ENCODE measurements at places on chromosomes 1 and 21. TPM values are rescaled to one million over a fixed set of nuclear protein-coding genes. Genes with fewer than 3 reads are reported as not detected.

GRCh38 chr1:197868751-197869489 lies 33.5 kb upstream of the C1orf53 start:
- peak; percentile 79 for DNase-seq
- no peaks in the 10 kb centered on the region for H3K4me1 ChIP-seq
- no peak overlapping the region for H3K4me3 ChIP-seq
- H3K36me3 ChIP-seq, result no peaks in the 10 kb centered on the region
- H3K27ac ChIP-seq, result no peak overlapping the region

DNA sequence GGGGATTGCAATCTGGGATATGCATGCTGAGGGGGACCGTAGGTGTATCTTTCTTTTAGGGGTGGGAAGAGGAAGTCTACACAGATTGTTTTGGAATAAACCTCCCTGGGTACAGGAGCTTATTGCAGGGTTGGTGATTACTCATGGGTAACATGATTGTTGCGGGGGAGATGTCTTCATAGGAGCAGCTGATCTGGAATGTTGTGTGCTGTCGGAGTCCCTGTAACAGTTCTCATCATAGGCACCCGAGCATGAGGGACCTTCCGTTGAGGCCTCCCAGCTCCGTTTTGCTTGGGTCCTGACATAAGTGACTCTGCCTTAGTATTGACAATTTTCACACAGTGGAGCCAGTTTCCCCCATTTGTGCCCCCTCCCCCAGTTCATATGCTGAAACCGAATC lies 4.2 kb upstream of the PRXL2B start:
- H3K4me3 ChIP-seq, result no peak overlapping the region
- H3K4me1 ChIP-seq, result no peaks in the 10 kb centered on the region
- DNase-seq, result peak; percentile 65
- no peaks in the 10 kb centered on the region for H3K27me3 ChIP-seq
- no peak overlapping the region for H3K27ac ChIP-seq

- no peaks in the 10 kb centered on the region for H3K27me3 ChIP-seq
- peaks cover 19% of the 10 kb centered on the region for H3K4me1 ChIP-seq
- DNase-seq, result peak; percentile 64
- no peak overlapping the region for H3K27ac ChIP-seq
- H3K4me3 ChIP-seq, result no peak overlapping the region
- H3K36me3 ChIP-seq, result no peaks in the 10 kb centered on the region
Measured at GRCh38 chr1:69524015-69524414, 43.7 kb upstream of the LRRC7 start.

DNA sequence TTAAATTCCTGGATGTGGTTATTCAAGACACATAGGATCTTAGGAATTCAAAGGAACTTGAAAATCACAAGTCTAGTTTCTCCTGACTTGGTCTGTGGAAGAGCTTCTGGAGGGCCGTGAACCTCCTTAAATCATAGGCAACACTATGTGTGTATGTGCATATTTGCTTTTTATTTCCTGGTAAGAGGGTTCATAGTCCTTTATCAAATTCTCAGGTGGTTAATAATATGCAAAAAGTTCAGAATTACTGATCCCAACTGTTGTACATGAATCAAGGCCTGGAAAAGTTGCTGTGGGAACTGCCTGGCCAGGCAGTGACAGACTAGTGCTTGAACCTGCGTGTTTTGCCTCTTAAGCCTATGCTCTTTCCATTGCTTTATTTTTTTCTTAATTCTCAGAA lies 12.9 kb downstream of the MTR start:
- no peaks in the 10 kb centered on the region for H3K27me3 ChIP-seq
- H3K4me3 ChIP-seq, result no peak overlapping the region
- H3K27ac ChIP-seq, result no peak overlapping the region
- peaks cover 20% of the 10 kb centered on the region for H3K36me3 ChIP-seq
- H3K4me1 ChIP-seq, result no peaks in the 10 kb centered on the region

- peak overlapping the region; percentile 56 for H3K4me3 ChIP-seq
- H3K27ac ChIP-seq, result peak overlapping the region; percentile 77
- peaks cover 10% of the 10 kb centered on the region for H3K4me1 ChIP-seq
- H3K36me3 ChIP-seq, result no peaks in the 10 kb centered on the region
- peak; percentile 97 for DNase-seq
Measured at GRCh38 chr1:2322065-2322571, 69.2 kb downstream of the MORN1 start.

ENAH gene
- total RNA-seq, result 113 TPM

GRCh38 chr1:226656601-226657277 lies 82.3 kb downstream of the ITPKB start:
- DNase-seq, result peak; percentile 93
- H3K27me3 ChIP-seq, result no peaks in the 10 kb centered on the region
- H3K4me1 ChIP-seq, result peaks cover 16% of the 10 kb centered on the region
- H3K4me3 ChIP-seq, result no peak overlapping the region

DNA sequence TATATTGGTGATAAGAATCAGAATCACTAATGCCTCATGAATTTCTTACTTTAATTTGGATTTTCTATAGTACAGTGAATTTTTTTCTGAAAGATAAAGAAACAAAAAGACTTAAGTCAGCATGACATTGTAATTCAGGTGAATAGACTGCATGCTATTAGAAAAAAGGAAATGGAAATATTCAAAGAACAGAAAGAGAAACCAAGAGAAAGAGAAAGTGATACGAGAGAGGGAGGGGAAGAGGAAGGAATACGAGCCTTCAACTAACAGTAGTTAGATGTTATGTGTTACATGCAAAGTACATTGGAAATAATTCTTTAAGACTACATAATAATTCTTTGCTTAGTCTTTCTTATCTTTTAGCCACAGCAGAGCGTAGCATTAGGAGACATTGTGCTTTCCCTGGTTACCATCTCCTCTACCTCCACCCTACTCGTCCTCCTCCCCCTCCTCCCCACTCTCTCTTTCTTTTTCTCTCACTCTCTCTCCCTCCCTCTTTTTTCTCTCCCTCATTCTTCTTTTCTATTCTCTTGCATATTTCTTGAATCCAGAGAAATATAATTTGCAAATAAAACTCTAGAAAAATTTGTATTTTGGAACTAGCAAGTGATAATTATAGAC lies 46.4 kb upstream of the ADGRL4 start:
- H3K27ac ChIP-seq, result no peak overlapping the region
- 0 out of 2 replicates have a peak, but pooled peaks cover 6% of the 10 kb centered on the region for H3K4me1 ChIP-seq
- DNase-seq, result no peak
- no peaks in the 10 kb centered on the region for H3K27me3 ChIP-seq
- H3K4me3 ChIP-seq, result peak overlapping the region; percentile 38
- no peaks in the 10 kb centered on the region for H3K36me3 ChIP-seq

DNA sequence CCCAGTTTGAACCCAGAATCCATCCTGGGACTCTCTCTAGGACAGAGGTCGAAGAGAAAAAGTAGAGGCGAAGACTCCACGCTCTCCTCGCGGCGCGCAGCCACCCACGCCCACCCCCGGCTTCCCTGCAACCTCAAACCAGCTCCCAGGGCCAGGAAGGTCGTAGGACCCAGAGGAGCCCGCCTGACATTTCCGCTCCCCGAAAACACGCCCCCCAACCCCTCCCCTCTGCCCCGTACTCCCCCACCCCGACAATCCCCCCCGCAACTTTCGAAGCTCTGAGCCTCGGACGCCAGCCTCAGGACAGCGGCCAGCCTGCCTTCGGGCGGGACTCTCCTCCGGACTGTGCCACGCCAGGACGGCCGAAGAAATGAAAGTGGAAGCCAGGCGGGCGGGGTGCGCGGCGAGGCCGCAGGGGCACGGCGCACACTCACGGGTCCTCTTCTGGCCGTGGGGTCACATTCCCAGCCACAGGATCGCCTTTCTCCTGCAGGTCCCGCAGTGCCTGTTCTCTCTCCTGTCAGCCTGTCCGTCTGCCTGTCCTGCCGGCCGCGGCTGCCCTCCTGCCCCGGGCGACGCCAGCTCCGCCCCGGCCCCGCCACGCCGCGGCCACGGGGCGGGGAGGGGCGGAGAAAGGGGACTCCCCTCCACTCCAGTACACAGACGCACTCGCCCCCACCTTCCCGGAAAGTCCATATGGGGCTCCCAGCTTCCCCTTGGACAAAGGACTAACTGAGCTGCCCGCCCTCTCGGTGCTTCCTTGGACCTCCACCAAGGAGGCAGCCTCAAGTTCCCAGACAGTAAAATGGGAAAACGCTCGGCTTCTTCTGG lies at the start of gene MOB3C:
TSS of gene MOB3C (minus strand) at position 535 of the 831 bp plus-strand sequence. CDS start 3,490 bp downstream, outside the sequence.
- H3K27me3 ChIP-seq, result no peaks in the 10 kb centered on the region
- peak within 1 kb of the TSS; percentile 88 for H3K4me3 ChIP-seq
- H3K36me3 ChIP-seq, result no peaks in the 10 kb centered on the region
- peak within 1 kb of the TSS; percentile 77 for H3K27ac ChIP-seq

HLX gene
- 14.0 TPM for total RNA-seq

GRCh38 chr1:178548108-178548507 lies 35.2 kb downstream of the TEX35 start:
- H3K4me3 ChIP-seq, result no peak overlapping the region
- H3K27me3 ChIP-seq, result no peaks in the 10 kb centered on the region
- peaks cover 14% of the 10 kb centered on the region for H3K4me1 ChIP-seq
- DNase-seq, result no peak

RAB7B gene
- 2.8 TPM for total RNA-seq

- H3K27ac ChIP-seq, result no peak overlapping the region
- H3K27me3 ChIP-seq, result no peaks in the 10 kb centered on the region
- no peaks in the 10 kb centered on the region for H3K36me3 ChIP-seq
- no peak for DNase-seq
- no peak overlapping the region for H3K4me3 ChIP-seq
Measured at GRCh38 chr1:232669981-232670747, 40.2 kb upstream of the SIPA1L2 start.

AMY1B gene
- total RNA-seq, result not detected

GRCh38 chr1:40824591-40825434 lies 37.4 kb downstream of the CITED4 start:
- H3K27ac ChIP-seq, result no peak overlapping the region
- H3K4me3 ChIP-seq, result no peak overlapping the region
- peaks cover 8% of the 10 kb centered on the region for H3K27me3 ChIP-seq
- no peaks in the 10 kb centered on the region for H3K36me3 ChIP-seq
- no peaks in the 10 kb centered on the region for H3K4me1 ChIP-seq

- H3K36me3 ChIP-seq, result no peaks in the 10 kb centered on the region
- no peak overlapping the region for H3K27ac ChIP-seq
- no peak overlapping the region for H3K4me3 ChIP-seq
Measured at GRCh38 chr1:48693674-48694320, 82.9 kb downstream of the BEND5 start.

PTGS2 gene
- 69.3 TPM for total RNA-seq

DNA sequence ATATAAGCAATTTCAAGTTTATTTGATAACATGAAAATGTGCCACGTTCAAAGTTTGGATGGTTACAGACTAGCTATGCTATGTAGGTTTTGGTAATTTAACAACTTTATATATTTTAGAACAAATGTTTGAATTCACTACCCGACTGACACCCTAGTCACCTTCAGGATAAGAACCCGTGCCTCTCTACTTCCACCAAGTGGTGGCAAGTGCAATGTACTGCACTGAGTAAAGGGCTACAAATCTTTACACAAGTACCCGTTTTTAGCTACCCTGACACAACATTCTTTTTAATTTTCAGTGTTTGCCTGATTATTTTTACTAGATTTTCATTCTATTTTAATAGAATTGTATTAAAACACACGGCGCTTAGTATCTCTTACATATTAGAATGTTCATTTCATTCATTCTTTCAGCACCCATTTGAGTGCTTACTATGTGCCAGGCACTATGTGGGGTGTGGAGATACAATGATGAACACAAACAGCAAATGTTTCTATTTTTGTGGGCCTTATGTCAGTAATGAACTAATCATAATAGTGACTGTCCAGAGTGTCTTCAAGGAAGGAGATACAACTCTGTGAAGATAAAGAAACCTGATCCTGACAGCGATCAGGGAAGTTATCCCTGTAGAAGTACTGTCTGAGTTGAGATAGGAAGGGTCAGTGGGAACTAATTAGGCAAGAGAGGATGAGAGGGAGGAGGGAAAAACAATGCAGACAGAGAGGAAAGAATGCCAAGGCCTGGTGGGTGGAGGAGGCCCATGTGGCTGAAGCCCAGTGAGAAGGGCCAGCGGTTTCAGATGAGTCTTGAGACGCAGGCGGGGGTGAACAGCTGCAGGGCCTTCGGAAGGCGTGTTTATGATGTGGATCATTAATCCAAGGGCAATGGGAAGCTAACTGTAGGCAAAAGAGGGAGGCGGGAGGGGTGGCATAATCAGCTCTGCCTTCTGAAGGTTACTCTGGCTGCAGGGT lies 3.8 kb downstream of the LCA5L start:
- no peak overlapping the region for H3K27ac ChIP-seq
- H3K4me1 ChIP-seq, result peaks cover 18% of the 10 kb centered on the region
- peak; percentile 77 for DNase-seq

DNA sequence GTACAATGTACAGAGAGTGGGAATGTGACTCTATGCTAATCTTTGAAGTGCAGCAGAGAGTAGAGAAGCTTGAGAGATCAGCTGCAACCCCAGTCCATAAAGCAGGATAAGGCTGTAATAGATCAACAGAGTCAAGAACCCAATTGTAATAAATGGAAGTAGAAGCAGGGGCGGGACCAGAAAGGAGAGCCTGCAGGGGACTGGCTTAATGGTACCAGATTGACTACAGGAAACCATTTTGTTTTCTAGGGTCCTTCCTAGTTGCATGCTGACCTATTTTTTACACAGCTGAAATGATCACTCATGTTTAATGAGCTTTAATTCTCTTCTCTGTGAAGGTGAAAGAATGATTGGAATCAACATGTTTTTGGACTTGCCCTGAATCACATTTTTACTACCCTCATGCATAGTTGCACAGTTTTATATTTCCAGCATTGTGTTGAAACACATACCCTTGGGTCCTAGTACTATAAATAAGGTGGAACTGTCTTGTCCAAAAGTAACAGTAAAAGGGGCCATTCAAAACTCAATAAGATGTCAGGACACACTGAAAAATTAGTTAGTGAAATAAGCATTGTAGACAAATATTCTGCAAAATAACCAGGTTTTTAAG lies 69.8 kb downstream of the GPR88 start:
- no peaks in the 10 kb centered on the region for H3K27me3 ChIP-seq
- DNase-seq, result no peak
- no peak overlapping the region for H3K4me3 ChIP-seq
- H3K36me3 ChIP-seq, result no peaks in the 10 kb centered on the region

DNA sequence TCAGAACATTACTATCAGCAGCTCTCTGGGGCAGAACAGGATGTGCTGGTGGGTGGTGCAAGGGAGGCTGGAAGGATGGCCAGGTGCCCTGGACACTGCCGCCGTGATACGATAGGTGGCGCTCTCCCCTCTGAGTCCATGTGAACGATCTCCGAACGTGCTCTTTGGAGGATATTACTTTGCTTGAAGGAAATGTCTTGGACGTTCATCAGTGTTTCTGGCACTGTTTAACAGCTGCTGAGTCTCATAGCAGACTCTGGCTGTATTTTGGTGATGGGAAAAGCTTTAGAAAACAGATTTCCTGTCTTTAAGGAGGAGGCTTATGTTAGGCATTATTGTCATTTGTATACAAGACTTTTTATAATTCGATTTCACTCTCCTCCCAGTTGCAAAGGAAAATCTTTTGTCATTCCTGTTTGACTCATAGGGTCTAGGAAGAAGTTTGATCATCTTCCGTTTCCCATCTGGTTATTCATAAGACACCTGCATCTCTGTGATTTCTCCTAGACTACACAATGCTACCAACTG lies 386.2 kb upstream of the ADGRL2 start:
- no peaks in the 10 kb centered on the region for H3K36me3 ChIP-seq
- no peaks in the 10 kb centered on the region for H3K27me3 ChIP-seq
- H3K4me3 ChIP-seq, result no peak overlapping the region
- peak; percentile 68 for DNase-seq

- H3K4me1 ChIP-seq, result peaks cover 9% of the 10 kb centered on the region
- no peak overlapping the region for H3K4me3 ChIP-seq
- no peaks in the 10 kb centered on the region for H3K27me3 ChIP-seq
- no peak for DNase-seq
- H3K27ac ChIP-seq, result no peak overlapping the region
- H3K36me3 ChIP-seq, result peaks cover 16% of the 10 kb centered on the region
Measured at GRCh38 chr1:201988601-201989000, 6.2 kb downstream of the RNPEP start.
